ENCODE measurements at places on chromosomes 12 and 14.

GRCh38 chr12:104226672-104227071 is 11.1 kb downstream of the TXNRD1 start:
- no peak for DNase-seq

DNA sequence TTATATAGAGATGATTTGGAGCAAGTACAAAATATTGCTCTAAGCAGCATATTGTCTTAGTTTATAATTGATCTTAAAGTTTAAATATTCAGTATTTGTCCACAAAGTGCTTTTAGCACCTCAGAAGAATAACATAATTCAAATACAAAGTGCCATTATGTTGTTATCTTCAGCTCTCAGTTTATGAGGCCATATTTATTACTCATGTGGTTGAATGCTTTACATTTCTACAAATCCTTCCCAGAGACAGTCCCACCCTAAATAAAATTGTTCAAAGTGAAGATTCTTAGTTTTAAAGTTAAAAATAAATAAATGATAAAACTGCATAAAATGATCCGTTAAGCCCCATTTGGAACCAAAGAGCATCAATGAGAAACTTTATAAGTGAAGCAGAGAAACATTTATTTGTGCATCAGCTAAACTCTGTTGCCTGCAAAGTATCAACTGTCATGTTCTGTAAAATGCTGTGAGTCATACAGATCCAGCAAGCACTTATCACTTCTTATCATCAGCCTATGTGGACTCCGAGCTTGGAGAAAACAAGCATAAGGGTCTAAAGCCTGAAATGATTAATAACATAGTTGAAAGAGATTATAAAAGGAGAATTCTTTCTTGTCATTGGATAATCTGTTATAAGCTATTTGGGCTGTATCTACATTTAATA is 218.9 kb downstream of the ADAMTS20 start:
- no peak for DNase-seq

DNA sequence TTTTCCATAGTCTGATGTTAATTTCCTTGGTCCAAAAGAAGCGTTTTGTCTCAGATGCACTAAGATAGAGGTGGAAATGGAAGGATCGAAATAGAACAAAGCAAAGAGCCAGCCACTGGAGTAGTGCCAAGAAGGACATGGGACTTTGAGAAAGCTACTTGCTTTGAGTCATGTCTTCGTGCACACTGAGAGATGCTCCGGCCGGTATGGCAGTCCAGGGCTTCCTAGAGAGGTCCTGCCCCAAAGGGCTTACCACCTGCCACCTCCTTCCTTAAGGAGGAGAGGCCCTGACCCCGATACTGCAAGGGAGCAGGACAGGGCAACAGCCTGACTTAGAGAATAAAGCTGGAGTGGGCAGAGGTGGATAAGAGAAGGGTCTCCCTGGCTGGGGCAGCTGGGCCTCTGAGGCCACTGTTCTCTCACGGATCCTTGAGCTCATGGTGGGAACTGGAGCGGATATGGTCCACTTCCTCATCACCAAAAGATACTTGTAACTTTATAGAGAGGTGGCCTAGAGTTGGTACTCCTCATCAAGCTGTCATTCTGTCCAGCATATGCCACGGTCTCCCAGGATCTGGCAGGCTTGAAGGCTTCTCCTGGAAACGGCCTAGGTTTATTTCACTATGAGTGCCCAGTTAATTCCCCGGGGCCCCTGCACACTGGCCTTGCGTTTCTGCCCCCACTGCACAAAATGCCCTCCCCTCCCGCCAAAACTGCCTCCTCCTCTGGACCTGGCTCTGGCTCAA is 57.4 kb downstream of the FOXN3 start:
- no peak for DNase-seq

- no peak for DNase-seq
These were observed 151.2 kb downstream of the C12orf75 start for GRCh38 chr12:105481392-105482300.

GRCh38 chr12:88925454-88925853 is 345.2 kb upstream of the KITLG start:
- no peak for DNase-seq

- no peak for DNase-seq
These were observed 107.3 kb upstream of the ARHGAP5 start for GRCh38 chr14:31969699-31970240.

DNA sequence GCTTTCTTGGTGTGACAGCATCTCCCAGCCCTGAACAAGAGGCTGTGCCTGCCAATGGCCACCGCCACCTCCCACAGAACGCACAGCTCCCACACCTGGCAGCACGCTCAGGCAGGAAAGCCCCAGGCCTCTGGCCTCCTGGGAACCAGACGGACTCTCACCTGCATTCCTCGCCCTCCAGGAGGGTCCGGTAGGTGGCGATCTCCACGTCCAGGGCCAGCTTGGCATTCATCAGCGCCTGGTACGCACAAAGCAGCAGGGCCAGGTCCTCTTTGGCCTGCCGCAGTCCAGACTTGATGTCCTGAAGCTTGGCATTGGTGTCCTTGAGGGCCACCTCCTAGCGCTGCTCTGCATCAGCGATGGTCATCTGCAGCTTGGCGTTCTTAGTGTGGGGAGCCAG is 12.1 kb upstream of the KRT77 start:
- DNase-seq: no peak

DNA sequence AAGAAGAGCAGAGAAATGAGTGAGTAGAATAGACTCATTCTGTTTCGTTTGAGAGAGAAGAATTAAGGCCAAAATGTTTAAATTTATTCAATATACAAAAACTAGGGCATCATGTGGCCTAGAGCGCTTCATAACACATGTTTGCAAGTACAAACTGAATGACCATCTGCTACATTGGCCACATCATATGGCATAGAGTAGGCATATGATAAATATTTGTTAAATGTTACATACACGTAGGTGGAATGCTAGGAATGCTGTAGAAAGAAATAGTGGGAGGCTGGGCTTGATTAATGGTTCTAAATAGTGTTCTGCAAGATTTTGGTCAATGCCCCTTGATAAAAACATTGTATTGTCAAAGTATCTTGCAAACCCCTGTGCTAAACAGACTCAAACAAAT is 10.8 kb downstream of the MGP start:
- no peak for DNase-seq

DNA sequence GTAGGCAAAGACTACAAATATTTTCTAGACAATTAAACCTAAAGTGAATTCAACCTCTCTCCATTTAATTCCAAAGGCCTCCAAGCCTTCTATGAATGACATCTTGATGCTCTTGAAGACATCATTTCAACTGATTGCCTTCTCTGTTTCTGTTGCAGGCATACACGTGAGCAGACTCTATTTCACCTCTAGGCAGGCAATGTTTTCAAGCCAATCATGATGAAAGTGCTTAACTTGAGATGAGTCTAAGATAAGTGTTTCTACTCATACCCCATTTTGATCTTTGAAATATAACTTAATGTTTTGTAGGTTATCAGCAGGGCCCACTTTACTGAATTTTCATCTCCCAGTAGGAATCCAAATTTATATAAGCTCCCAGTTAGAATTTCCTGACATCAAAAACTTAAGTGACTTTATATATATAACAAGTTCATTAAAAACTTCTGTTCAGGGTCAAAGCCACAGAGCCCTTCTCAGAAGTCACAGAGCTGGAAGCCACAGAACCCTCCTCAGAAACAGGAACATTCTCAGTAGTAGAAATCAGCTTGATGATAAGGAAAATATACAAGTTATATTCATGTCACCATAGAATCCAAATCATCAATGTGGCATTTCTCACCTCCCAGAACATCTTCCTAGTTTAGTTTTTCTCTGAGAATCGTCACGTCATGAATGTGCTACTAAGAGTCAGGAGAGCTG is 108.5 kb downstream of the PHLDA1 start:
- no peak for DNase-seq

DNA sequence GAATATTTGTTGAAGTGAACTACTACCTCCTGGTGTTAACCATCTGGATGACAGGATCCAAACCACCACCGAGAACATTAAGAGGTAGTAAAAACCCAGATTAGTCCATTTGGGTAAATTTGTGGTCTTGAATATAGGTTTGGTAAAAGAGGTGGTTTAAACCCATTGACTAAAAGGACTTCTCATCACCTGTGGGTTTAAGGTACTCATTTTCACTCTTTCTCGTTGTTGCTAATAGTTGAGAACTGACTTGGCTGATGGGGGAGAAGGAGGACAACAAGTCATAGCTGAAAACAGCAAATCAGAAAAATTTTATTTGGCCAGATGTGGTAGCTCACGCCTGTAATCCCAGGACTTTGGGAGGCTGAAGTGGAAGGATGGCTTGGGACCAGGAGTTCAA is 59.2 kb downstream of the ACADS start:
- no peak for DNase-seq

DNA sequence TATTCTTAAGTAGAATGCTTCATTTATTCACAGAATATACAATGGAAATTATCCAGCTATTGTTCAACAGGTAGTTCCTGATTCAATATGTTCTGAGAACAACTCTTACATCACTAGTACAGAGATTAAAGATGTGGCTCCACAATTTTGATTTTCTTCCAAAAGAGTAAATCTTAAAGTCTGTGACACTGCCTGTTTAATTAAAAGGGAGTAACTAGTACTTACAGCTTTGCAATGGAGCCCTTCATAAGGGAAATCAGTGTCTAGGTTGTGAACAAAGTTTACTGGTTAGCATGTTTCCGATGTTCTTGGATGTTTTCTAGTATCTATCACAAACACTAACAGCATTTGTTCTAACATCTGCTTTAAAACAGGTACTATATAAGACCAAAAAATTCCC is 30.8 kb downstream of the MIA2 start:
- no peak for DNase-seq

GRCh38 chr12:131007740-131008117 is 54.0 kb downstream of the ADGRD1 start:
- DNase-seq: no peak

GRCh38 chr12:43111608-43112007 is 440.4 kb downstream of the ADAMTS20 start:
- DNase-seq: no peak

DNA sequence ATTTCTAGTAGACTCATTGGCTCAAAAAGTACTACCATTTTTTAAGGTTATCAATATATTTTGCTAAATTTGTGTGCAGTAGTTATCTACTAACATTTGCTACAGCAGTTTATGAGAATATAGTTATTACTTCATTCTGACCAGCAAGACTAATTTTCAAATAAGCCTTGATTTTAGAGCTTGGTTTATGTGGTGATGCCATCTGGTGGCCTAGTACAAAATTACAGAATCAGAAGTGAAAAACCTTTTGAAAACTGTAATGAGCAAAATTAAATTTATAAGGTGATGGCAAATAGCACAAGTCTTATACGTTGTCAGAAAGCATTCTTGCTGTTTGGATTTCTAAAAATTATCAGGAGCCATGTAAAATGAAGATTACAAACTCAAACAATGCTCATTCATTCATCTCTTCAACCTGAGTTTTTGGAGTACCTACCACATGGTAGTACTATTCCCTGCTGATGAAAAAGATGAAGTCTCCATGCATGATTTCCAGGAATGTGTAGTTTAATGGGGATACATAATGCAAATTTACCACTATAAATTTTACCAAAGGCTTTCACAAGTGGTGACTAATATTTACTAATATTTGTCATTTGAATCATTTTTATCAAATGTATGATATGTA is 51.0 kb downstream of the MAGOHB start:
- no peak for DNase-seq

DNA sequence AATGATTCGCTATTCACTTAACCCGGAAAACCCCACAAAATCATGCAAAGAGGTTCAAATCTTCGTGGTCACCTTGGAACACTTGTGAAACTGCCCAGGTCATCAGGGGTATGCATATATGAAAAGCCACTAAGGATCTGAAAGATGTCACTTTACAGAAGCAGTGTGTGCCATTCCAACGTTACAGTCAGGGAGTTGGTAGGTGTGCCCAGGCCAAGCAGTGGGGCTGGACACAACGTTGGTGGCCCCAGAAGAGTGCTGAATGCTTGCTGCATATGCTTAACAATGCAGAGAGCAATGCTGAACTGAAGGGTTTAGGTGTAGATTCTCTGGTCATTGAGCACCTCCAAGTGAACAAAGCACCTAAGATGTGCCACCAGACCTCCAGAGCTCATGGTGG is 51.1 kb upstream of the EIF5 start:
- no peak for DNase-seq

DNA sequence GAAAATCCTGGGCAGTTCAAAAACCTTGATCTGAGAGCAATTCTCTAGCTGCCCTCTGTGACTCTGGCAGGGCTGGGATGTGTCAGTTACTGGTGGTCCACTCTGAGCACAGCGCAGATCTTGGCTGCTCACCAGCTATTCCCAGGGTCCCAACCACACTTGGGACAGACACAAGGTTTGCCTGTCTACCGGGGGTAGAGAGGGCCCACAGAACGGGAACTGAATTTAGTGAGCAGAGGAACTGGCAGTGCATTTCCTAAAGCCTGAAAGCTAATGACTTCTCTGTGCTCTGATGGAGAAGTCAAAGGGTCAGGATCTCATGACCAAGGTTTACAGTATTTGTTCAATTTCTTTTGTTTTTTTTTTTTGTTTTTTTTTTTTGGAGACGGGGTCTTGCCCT is 2.6 kb downstream of the PDE6H start:
- no peak for DNase-seq

GRCh38 chr12:41743835-41744234 is 400.8 kb downstream of the GXYLT1 start:
- no peak for DNase-seq

DNA sequence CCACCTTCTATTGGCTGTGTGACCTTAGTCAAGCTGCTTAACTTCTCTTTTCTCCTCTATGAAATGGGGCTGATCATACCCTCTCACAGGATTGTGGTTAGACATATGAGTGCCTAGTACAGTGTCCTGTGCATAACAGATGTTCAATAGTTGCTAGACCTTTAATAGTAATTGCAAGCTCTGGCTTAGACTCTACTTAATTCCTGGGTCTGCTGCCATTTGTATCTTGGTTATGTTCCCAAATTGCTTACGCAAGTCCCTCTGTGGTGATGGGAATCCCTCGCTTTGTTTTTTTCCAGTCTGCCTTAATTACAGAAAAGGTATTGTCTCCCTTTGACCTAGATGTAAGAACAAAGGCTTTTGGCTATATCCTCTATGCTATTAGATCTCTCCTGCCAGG is 15.1 kb downstream of the SUDS3 start:
- DNase-seq: no peak

- DNase-seq: no peak
These were observed 8.9 kb downstream of the C3AR1 start for GRCh38 chr12:8057306-8057705.

DNA sequence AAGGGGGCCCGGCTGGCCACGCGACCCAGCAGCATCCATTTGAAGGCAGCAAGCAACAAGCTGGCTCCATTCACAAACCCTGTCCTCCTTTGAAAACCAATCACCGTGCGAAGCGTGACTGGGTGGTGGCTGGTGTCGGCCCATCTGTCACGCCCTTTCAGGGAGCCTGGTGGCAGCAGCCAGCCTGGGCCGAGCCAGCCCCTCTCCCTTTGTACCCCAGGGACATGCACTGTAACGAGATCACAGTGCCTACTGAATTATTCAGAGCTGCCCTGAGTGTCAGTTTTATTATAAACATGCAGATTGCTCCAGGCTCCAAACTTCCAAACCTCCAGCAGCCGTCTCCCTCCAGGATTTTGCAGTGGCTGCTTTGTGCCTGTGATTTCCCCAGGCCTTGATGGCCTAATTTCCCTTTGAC is 22.3 kb upstream of the CTDSP2 start:
- DNase-seq: no peak

All from RWPE2 (cell line).